ENCODE measurements at places on chromosomes 2 and 18.

DNA sequence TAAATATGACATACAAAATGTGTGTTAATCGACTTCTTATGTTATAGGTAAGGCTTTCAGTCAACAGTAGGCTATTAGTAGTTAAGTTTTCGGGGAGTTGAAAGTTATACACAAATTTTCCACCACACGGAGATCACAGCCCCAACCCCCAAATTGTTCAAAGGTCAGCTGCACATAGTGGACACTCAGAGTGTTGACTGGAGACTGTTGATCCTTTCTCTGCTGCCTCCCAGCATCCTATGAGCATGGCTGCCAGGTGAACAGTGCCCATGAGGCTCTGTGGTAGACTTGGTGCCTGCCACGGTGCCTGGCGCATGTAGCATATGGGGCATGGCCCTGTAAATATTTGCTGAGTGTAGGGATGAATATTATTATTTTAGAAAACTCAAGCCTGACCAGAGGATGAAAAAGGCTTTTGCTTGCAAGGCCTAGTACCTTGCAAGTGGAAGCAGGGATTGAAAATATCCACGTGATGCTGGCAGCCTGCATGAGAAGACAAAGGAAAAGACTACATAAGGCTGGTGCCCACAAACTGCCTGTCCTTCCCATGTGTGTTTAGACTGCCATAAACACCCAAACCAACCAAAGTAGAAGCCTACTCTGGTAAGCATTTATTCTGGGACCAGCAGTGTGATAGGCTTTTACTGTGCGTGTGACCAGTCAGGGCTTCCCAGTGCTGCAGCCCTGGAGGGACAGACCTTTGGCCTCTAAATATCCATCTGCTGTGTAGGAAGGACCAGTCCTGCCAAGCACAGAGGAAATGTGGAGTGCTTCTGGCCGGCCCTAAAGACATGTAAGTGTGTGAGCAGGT is 226.1 kb downstream of the LDLRAD4 start:
- no peak for DNase-seq

DNA sequence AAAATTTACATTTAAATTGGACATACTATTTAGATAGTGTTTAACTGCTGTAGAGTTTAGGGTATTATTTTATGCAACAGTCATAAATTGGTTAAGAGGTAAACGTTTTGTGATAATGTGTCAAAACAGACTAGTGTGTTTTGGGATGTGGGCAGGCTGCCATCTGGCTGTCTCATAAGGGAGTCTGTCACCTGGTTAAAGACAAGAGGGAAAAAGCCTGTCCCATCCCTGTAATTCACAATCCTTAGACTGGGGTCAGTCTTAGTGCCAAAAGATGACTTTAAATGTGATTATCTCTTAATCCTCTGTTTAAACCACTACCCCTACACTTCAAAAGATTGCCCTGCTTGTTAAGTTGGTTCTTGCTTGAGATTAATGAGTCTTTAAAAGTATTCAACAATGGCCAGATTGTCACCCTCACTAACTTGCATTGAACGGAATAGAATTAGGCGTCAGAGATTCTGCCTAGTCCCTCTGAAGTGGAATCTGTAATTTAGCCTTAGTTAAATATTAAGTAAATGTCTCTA is 59.2 kb downstream of the SGPP2 start:
- peak; percentile 4 for DNase-seq

DNA sequence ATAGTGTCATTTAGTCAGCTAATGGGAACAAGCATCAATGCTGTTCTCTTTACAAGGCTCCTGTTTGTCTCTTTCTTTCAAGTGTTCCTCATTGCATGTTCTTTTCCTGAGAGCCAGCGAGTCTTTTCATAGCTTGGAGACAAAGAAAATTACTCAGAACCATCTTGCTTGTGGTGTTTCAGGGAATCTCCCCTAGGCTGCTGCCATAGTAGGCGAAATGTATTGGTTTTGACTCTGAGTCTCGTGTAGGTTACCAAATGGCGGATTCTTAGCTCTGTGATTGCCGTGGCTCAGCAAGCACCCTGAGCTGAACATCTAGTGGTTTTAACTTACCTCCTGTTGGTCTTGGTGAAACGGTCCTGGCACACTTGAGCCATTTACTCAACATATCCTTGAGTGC is 68.7 kb downstream of the RHBDD1 start:
- DNase-seq, result no peak

DNA sequence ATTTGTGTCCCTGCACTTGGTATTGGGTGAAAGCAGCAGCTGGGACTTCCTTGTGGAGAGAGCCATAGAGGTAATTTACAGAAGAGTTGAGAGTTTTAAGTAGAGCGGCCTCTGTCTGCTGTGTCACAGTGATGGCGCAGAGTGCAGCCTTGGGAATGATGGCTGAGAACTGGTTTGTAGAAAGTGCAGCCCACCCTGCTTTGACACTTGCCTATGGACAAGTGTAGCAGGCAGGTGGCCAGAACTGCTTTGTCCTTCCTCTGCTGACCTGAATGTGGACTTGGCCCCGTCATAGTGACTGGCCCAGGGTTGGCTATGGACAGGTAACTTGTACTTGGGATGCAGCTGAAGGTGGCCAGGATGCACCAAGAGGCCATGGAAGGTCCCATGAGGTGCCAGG is 6.4 kb upstream of the ANO7 start:
- DNase-seq, result no peak

GRCh38 chr2:30786923-30787685 is 20.1 kb downstream of the CAPN13 start:
- DNase-seq, result no peak

- DNase-seq, result peak; percentile 54
These were observed 17.7 kb upstream of the RGPD4 start for GRCh38 chr2:107808959-107809358.

GRCh38 chr2:239646184-239646583 is 245.4 kb upstream of the HDAC4 start:
- DNase-seq, result no peak

DNA sequence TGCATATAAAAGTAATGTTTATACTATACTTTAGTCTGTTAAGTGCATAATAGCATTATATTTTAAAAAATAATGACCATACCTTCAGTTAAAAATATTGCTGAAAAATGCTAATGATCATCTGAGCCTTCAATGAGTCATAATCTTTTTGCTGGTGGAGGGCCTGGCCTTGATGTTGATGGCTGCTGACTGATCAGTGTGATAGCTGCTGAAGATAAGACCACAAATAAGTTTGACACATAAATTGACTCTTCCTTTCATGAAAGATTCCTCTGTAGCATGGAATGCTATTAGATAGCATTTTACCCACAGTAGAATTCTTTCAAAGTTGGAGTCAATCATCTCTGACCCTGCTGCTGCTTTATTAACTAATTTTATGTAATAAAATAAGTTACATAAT is 128.4 kb upstream of the CCDC85A start:
- DNase-seq, result no peak

GRCh38 chr2:12651641-12652040 is 65.1 kb upstream of the TRIB2 start:
- no peak for DNase-seq

GRCh38 chr2:136324966-136325365 is 207.0 kb upstream of the CXCR4 start:
- no peak for DNase-seq

- DNase-seq, result no peak
These were observed 1.7 kb upstream of the POLR2D start for GRCh38 chr2:127859712-127860085.

- DNase-seq, result no peak
These were observed 27.7 kb upstream of the LYPD1 start for GRCh38 chr2:132697556-132698205.

GRCh38 chr2:149733936-149734685 is 146.5 kb upstream of the MMADHC start:
- DNase-seq, result no peak

DNA sequence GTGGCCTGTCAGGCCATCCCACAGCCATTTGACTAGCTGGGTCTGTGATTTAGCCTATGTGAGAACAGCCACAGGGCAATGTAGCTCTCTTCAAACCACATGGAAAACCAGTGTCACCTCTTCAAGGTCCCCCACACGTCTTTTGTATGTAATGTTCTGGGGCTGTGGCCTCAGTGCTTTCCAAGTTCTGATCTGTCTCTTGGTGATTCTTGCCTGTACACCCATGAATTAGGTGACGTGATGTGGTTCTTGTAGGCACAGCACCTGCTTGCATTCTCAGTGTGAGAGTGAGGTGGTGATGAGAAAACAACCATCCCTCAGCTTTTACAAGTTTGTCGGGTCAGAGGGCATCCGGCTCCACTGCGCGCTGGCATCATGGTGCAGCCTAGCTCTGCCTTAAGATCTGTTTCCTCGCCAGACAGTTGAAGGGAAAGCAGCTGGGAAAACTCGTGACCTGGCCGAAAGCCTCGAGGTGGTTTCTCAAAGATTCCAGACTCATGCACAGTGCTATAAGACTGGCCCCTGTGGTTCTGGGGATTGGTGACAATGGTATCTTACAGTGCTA is 125.8 kb downstream of the TANC1 start:
- no peak for DNase-seq

- DNase-seq, result no peak
These were observed 66.1 kb downstream of the ACSL3 start for GRCh38 chr2:222926915-222927314.

- no peak for DNase-seq
These were observed 100.7 kb downstream of the MAIP1 start for GRCh38 chr2:200056105-200056504.

GRCh38 chr2:133776936-133777573 is 208.8 kb upstream of the NCKAP5 start:
- DNase-seq, result no peak

DNA sequence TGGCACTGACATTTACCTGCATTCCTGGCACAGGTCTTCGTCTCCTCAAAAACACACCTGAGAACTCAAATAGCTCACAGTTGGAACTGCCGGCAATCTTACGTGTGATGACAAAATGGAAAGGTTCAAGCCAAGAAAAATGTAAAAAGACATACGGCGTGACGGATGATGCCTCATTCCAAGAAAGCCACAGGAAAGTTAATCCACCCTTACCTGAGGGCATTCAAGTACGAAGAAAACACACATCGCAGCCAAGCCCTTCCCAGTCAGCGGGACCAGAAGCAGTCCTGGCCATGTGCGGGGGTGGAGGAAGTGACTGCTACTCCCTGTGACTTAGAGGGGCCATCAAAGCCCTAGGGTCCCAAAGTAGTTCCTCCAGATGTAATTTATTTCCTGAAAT is 986.3 kb upstream of the CELF4 start:
- DNase-seq, result no peak

- DNase-seq, result no peak
These were observed 55.3 kb downstream of the DTNB start for GRCh38 chr2:25617948-25618646.

DNA sequence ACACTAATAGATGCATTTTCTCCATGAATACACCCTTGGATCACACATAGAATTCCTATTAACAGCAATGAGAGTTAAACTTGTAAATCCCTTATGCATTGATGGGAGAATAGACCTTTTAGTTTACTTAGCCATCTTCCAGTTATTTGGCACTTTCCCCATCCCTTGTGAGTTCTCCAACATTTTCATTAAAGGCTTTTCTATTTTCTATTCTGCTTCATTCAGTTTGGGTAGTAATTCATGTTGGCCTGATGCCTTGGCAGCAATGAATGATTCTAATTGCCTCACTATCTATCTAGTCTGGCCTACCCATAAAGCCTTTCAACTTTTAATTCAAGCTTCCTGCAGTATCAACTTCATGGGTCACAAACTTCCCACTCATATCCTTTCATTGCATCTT is 32.3 kb downstream of the TBR1 start:
- no peak for DNase-seq

DNA sequence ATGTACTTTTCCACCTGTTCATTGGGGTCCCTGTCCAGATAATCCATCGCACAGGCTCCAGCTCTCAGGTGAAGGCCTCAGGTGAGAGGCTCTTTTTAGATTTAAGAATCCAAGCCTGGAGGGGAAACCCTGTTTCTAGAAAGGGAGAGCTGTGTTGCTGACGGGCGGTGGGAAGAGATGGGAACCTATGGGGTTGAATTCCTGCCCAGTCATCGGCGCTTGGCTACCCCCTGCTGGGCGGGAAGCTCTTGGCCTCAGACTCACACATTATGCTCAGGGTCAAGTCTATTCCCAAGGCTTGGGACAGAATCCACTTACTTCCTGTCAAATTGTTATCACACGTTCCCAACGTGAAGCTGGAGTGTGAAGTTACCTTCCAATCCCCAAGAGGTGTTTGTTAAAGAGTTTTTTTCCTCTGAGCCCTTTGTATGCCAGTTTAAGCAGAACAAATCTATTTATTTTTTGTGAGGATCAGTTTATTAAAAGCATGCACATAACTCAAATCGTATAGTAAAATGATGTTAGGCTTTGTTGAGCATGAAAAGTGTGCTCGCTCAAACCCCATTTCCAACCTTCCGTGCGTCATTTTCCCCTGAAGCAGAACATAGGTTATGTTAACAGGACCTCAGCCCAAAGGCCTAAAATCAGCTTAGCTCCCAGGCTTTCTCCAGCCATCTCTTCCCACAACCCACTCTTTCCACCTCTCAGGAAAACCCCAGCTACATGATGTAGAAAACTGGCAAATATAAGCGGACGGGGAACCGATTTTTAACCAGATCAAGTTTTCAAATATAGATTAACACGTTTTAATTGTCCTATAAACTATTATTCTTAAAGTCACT is 181.7 kb upstream of the ETAA1 start:
- DNase-seq, result peak; percentile 53

- DNase-seq, result no peak
These were observed 130.2 kb upstream of the ACVR2A start for GRCh38 chr2:147714582-147714981.

- DNase-seq, result no peak
These were observed 69.6 kb downstream of the HPCAL1 start for GRCh38 chr2:10372203-10372861.

GRCh38 chr2:102442967-102443828 is 20.2 kb downstream of the IL18RAP start:
- DNase-seq, result no peak

GRCh38 chr2:105791229-105791628 is 46.5 kb downstream of the NCK2 start:
- DNase-seq, result no peak

- no peak for DNase-seq
These were observed 125.8 kb upstream of the MSTN start for GRCh38 chr2:190188289-190188688.

DNA sequence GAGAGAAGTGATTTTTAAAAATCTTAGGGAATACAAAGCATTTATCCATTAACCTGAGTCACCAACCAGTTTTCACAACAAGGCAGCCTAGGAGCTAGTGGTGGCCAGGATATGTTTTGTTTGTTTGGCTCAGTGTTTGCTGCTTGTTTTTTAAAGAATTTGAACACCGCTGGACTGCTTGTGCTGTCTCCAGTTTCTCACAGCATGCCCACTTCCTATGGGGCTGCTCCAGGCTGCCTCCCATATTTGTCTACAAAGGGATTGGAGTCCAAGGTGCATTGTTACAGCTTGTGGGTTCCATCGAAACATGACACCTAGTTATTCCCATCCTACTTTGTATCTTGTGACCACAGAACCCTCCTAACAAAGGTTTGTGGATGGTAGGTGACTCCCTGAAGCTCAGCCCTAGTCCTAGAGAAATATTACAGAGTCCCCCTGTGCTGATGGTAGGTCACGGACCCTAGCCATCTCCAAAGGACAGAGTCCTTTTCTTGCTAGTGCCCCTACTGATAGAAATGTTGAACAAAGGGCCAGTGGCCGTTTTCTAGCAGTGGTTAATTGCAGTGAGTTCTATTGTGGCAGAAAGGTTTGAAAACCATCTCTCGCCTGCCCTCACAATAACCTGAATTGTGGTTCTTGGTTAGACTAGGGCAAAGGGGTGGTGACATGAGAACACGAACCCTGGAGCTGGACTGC is 23.2 kb downstream of the GPR39 start:
- no peak for DNase-seq

All from NCI-H1436 treated with DMSO at 0.1 percent for 48 hours (cell line).